ENCODE measurements at places on chromosomes 3 and 15. TPM values are rescaled to one million over a fixed set of nuclear protein-coding genes. Genes with fewer than 3 reads are reported as not detected.

- DNase-seq = no peak
Measured at GRCh38 chr3:127412578-127413317, 124.9 kb upstream of the PRR20G start.

DNA sequence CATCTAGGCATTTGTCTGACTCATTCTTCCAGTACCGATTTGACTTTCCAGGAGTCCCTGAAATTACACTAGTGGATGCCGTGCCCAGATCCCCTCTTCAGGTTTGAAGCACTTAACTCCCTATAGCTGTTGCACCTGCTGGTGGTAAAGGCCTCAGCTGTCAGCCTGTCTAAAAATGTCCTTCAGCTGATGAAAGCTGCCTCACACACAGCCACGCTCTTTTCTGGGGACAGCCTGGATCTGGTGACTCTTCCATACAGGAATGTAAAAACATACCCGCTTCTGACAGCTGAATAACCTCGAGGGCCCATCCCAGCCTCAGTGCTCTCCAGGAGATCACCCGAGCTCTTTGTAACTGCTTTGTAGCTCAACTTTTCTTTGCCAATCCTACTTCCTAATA, 534.1 kb upstream of the GRM7 start:
- no peak for DNase-seq

- DNase-seq = no peak
Measured at GRCh38 chr15:38557921-38558320, 6.7 kb downstream of the RASGRP1 start.

DNA sequence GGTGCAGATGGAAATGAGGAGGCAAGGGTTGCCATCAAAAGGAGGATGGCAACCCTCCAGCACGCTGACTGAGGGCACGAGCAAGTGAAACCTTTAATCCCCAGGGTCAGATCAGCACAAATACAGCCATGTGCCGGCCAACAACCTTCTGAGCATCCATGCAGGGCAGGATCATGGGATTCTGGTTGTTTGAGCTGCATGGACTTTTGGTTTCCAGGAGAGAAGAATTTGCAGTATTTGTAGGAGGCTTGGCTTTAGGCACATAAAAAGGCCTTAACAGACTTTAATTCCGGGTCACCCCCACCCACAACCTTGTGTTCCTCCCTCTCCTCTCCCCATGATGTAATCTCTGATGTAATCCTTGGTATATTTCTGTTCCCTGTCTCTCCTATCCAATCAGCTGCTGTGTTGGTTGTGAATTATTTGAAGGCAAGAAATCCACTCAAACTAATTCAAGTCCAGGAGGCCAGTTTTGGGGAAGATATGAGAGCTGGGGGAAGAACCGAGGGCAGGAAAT, 254.3 kb downstream of the SHQ1 start:
- no peak for DNase-seq

- no peak for DNase-seq
Measured at GRCh38 chr3:52183786-52184445, 14.0 kb upstream of the ALAS1 start.

- DNase-seq = no peak
Measured at GRCh38 chr3:32442766-32443165, 51.1 kb downstream of the CMTM7 start.

GRCh38 chr15:42367041-42367440, 7.7 kb downstream of the CAPN3 start:
- no peak for DNase-seq

GRCh38 chr3:23945663-23945912, 502 bp downstream of the NR1D2 start:
- DNase-seq = no peak

GRCh38 chr3:141307351-141308059, 60.8 kb upstream of the ZBTB38 start:
- no peak for DNase-seq

GRCh38 chr3:117998071-117998470, 1036.6 kb downstream of the IGSF11 start:
- DNase-seq = no peak

DNA sequence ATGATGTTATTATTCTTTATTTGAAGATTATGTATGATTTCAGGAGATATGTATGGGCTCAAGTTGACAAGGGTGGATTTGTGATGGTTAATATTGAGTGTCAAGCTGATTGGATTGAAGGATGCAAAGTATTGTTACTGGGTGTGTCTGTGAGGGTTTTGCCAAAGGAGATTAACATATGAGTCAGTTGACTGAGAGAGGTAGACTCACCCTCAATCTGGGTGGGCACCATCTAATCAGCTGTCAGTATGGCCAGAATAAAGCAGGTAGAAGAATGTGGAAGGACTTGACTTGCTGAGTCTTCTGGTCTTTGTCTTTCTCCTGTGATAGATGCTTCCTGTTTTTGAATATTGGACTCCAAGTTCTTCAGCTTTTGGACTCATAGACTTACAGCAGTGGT, 973.7 kb downstream of the MCTP2 start:
- DNase-seq = no peak

GRCh38 chr3:5888851-5889250, 701.3 kb downstream of the EDEM1 start:
- no peak for DNase-seq

- DNase-seq = no peak
Measured at GRCh38 chr3:49238274-49239127, 38.5 kb downstream of the C3orf62 start.

DNA sequence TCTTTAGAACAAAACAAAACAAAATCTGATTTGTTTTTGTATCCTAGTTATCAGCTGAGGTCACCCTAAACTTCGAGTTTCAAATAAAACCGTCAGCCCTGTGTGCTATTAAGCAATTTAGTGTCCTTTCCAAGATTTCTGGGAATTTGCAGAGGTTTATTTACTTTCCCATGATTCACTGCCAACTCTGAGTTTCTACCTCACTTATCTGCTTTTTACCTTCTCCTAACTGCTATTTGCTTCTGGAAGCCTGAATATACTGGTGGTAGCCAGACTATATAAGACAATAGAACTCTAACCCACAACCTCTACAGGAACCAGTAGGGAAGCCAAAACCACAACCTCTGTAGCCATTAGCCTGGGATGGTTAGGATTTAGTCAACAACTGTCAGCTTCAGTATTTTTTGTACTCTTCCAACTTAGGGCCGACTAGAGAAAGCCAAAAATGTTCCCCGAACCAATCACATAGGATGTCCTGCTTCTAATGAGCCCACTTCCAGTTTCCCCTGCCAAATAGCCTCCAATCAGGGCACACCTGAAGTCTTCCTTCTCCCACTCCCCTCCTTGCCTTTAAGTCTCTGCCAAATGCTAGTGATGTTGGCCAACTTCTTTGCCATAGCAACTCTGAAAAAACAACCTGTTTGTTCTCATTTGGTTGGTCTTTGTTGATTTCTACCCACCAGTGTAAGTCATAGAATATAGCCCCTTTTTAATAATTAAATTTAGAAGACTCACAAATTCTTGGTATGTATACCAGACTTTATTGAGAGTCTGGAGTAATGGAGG, 273.1 kb downstream of the ULK4 start:
- no peak for DNase-seq

DNA sequence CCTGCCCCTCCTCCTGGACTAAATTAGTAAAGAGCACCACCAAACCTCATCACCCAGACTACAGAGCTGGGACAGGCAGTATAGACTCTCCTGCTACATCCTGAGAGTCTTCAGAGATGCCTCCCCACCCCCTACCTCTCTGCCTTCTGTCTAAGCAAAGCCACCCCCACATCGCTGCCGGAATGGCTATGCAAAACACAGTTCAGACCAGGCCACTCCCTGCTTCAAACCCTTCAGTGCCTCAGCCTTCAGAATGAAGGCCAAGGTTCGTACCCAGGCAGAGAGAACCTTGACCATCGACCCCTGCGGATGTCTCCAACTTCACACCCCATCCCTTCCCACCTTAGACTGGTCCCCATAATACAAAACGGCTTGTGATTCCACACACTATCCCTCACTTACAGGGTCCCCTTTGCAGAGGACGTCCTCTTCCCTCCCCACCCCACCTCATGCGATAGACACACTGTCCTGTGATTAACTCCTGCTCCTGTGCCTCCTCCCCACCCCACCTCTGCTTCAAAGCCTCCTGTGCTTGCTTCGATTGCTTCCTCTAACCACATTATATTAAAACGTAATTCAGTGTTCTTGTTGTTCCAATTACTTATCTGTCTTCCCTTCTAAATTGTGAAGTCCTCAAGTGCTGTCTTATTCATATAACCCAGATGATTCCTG, 175.3 kb downstream of the UACA start:
- DNase-seq = no peak

DNA sequence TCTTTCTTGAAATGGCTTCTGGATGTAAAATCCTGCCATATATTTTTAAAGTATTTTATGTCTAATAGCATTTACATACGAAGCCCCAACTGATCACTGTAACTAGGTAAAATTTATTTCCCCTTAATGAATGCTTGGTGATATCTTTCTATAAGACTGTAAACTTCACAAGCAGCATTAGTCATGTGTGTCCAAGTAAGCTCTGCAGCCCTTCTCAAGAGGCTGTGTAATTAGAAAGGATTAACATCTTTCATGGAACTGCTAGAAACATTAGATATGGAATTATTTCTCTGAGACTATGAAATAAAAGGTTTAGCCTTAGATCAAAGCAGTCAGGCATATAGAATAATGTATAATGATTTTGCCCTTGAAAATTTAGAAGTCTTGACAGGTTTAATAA, 143.3 kb downstream of the EPHA3 start:
- DNase-seq = no peak

- no peak for DNase-seq
Measured at GRCh38 chr15:89446255-89446891, 50.0 kb downstream of the RHCG start.

DNA sequence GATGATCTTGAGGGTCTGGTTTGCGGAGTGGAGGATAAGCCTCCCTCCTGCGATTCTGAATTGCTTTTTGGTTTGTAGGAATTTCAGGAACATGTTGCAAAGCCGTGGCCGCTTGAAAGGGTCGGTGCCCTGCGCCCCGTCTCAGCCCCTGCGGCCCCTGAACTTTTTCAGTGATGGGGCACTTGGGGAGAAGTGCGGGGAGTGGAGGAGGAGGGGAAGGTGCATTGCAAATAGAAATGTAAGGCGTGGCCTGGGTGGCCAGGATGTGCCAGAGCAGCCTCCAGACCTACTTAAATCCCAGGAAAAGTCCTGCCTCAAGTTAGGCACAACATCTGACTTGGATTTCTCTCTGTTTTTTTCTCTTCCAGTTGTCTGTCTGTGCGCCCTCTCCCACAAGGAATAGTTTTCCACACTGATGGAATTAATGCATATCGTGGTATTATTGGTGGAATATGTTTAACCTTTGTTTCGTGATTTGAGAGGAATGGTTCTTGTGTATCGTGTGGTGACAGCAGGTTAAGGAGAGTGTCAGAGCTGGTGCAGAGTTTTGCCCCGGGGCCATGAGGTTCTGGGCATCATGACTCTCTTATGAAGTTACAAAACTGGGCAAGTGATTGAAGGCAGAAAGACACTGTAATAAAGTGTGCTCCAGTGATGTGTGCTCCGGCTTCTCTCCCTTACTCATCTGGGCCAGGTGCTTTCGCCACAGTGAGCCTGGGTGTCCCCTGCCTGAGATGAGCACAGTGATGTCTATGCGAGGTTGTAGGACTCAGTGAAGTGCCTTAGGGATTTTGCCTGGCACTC, 153.8 kb downstream of the PGPEP1L start:
- DNase-seq = no peak

DNA sequence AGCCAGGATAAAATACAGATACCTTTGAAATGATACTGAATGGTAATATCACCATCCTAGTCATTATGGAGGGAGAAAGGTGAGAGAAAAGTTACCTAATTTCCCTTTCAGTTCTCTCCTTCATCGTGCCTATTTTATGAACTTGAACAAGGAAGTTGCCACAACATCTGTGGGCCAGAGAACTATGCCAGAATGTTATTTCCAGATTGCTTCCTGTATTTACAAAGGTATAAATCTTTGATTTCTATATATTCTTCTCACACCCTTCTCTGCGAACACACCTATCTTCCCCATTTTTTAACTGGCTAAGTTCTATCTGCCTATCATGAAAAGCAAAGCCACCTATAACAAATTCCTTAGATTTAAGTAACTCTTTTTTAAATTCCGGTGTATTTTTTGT, 163.6 kb upstream of the GRM7 start:
- no peak for DNase-seq

- DNase-seq = no peak
Measured at GRCh38 chr15:65793818-65794104, 1.7 kb upstream of the DENND4A start.

- DNase-seq = peak; percentile 63
Measured at GRCh38 chr15:89898614-89899294, 5.0 kb upstream of the AP3S2 start.

- no peak for DNase-seq
Measured at GRCh38 chr3:130537673-130538304, 20.8 kb downstream of the COL6A6 start.

Gene HACD2
- 12.7 TPM for polyA plus RNA-seq

Gene SKOR1
- polyA plus RNA-seq = 0.03 TPM

Gene IL5RA
- not detected for polyA plus RNA-seq

Gene FOXL2NB
- polyA plus RNA-seq = 12.8 TPM

Gene TEX55
- not detected for polyA plus RNA-seq

Gene TMEM212
- polyA plus RNA-seq = not detected

Gene GOLGA6L9
- polyA plus RNA-seq = 2.6 TPM

Gene SPATA12
- 0.93 TPM for polyA plus RNA-seq

Gene UBA3
- polyA plus RNA-seq = 40.8 TPM

Gene FOXB1
- 2.7 TPM for polyA plus RNA-seq

Gene THPO
- 0.82 TPM for polyA plus RNA-seq

Gene CTXN2
- 0.08 TPM for polyA plus RNA-seq

Gene PDZRN3
- polyA plus RNA-seq = 4.2 TPM

All from H1 (cell line).